ENCODE measurements at places on chromosomes 6 and 20. TPM values are rescaled to one million over a fixed set of nuclear protein-coding genes. Genes with fewer than 3 reads are reported as not detected.

The SPTLC3 gene
- total RNA-seq = 0.82 TPM

The GSTA2 gene
- total RNA-seq = not detected

The LRRC73 gene
- 2.9 TPM for total RNA-seq

The DLL1 gene
- 9.0 TPM for total RNA-seq

The TCP1 gene
- 378 TPM for total RNA-seq

The TNXB gene
- 4.5 TPM for total RNA-seq

The CLPSL1 gene
- total RNA-seq = not detected

The SFTA2 gene
- not detected for total RNA-seq

The KIF25 gene
- 0.41 TPM for total RNA-seq

Measured in frontal cortex (tissue), 4 donors.